WERI-Rb-1 (cell line): ENCODE measurements at places on chromosomes 1 and 21.

- no peak for DNase-seq
Observed at GRCh38 chr1:159201642-159202041, 3.0 kb upstream of the ACKR1 start.

DNA sequence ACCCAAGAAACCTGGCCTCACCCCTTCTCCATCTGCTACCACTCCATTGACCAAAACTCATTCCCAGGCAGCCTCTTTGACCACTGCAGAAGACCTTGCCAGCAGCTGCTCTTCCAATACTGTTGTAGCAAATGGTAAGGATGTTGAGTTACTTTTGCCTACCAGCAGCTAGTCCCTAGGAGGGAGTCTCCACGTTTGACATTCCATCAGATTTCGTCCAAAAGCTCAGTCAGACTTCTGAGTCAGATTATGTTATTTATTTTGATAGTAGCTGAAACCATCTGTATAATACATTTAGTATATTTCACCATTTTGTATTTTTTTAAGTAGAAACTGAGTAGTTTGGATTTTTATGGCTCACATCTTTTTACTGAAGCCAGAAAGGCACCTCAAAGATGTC is 51.5 kb upstream of the WNT2B start:
- DNase-seq, result no peak

DNA sequence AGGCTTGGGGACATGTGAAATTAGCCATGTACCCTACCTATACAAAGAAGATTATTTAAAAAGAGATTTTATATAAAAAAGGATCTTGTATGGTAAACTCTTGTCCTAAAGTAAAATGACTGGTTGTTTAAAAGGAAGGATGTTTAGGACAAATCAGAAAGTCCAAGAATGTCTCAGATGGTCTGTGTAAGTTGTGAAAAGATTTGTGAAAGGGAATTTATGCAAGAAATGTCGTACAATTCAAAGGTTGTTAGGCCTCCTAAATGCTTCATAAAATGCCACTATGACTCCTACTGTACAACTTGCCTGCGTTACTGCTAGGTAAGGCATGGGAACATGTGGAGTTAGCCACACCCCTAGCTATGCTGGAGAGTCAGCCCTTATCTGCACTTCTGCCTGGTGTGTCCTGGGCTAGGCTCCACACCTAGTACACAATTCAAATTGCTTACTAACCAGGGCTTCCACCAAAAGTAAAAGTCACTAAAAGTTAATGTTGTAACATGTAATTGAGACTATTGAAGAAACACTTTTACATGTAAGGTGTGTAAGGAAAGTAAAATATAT is 19.7 kb downstream of the PRDX6 start:
- DNase-seq, result no peak

GRCh38 chr1:169316556-169316955 is 51.0 kb downstream of the NME7 start:
- DNase-seq, result no peak

DNA sequence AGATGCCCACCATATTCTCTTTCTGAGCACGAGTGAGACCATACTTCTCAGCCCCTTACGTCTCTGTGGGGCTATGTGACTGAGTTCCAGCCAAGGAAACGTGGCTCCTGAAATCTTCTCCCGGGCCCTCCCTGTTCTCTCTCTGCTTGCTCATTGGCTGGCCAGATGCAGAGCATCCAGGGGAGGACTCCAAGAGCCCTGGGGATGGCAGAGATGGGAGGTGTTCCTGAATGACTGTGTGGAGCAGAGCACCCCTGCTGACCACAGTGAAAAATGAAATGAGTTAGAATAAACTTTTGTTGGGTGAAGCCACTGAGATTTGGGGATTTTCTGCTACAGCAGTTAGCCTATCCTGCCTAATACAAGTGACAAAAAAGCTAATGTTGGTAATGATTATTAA is 23.8 kb downstream of the KIAA0040 start:
- no peak for DNase-seq

DNA sequence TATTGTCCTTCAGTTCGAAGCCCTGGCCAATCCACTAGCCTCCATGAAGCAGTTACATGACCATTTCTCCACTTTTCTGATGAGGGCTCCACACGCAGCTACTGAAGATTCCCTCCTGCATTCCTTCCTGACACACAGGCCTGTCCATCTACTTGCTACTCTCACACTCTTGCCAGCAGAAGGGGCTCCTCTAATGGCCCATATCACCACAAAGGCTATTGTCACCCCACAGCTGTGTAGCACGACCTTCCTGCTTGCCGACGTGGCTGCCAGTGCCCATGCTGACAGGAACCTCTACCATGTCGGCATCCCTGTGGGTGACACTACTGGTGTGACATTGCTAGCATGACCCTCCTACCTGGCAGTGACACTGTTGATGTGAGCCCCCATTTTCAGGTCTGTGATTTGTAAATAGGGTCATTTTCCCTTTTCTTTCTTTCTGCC is 1528.6 kb upstream of the TPTE start:
- DNase-seq, result no peak

DNA sequence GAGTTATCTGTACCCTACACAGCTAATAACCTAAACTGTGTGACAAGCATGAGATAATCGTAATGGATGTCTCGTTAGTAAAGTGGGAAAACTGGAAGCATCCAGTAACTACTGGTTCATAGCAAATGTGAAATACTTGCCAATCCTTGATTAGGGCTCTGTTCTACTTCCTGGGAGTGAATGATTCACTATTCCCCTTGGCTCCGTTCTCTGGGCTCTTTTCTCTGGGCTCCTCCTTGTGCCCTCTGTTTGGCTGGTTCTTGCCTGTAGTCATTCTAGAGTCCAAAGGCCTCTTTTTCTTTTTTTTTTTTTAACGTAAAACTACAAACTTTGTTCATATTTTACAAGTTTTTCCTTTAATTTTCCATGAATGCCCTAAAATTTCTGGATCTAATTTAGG is 465.8 kb upstream of the PLXNA2 start:
- no peak for DNase-seq

DNA sequence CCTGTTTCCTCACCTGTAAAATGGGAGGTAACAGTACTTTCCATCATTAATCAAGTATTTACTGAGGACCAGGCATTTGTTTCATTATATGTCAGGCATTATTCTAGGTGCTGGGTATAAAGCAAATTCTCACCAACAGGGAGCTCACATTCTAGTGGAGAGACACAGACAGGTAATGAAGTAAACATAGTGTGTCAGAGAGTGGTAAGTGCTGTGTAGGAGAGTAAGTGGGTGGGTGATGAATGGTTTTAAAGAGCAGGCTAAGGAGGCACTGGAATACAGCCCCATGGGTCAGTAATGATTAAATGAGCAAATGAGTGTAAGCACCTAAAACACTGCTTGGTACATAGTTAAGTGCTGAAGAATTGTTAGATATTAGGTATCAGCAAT is 60.4 kb downstream of the DNTTIP2 start:
- no peak for DNase-seq

GRCh38 chr1:6954591-6954990 is 169.3 kb downstream of the CAMTA1 start:
- peak; percentile 85 for DNase-seq

- no peak for DNase-seq
Observed at GRCh38 chr1:109258481-109259466, 9.4 kb downstream of the CELSR2 start.

DNA sequence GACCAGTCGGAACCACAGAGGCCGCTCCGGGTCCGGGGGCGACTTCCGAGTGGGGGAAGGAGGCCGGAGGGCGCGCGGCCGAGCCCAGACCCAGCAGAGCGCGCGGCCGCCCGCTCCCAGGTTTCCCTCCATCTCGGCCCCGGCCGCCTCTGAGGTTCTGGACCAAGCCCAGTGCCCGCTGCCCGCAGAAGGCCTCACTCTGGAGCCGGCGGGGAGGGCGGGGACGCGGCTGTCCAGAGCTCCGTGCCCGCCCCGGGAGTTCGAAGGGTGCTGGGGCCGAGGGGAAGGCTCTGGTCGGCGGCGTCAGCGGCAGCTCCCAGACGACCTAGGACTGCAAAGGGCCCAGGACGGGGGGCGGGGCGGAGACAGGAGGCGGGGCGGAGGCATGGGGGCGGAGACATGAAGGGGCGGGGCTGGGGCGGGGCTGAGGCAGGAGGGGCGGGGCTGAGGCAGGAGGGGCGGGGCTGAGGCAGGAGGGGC is 48.0 kb upstream of the SLC19A1 start:
- DNase-seq, result peak; percentile 38

GRCh38 chr1:29893806-29894205 is 657.5 kb downstream of the PTPRU start:
- DNase-seq, result no peak

DNA sequence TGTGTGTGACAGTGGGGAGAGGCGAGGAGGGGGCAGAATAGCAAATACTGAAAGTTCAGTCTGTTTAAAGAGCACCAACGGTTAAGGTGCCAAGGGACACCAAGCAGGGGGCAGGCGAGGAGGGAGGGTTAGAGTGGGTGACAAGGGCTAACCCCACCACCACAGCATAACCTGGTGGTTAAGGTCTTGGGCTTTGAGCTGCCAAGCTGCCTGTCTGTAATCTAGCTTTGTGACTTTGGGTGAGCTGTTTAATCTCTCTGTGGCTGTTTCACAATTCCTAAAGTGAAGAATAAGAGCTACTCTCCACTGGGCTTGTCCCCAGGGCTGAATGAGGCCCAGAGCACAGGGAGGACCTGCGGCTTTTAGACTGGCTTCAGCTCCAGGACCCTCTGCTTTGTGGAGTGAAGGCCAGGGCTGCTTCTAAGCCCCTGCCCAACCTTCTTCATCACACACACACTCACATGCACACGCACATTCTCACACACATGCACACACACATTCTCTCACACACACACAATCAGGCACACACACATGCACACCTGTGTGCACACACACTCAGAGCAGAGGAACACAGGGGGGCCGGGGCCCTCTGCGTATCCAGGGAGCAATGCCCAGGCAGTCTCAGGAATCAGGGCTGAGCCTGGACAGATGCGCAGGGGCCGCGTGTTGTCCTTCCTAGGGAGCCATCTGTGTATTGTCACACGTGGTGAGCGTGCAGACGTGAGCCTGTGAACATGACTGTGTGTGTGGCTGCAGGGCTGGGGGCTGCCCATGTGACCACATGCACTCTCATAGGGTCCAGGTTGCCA is 101.6 kb upstream of the TARDBP start:
- peak; percentile 64 for DNase-seq

- peak; percentile 65 for DNase-seq
Observed at GRCh38 chr1:160046494-160047110, 14.8 kb upstream of the PIGM start.

- no peak for DNase-seq
Observed at GRCh38 chr1:112904831-112905261, 51.1 kb downstream of the SLC16A1 start.

DNA sequence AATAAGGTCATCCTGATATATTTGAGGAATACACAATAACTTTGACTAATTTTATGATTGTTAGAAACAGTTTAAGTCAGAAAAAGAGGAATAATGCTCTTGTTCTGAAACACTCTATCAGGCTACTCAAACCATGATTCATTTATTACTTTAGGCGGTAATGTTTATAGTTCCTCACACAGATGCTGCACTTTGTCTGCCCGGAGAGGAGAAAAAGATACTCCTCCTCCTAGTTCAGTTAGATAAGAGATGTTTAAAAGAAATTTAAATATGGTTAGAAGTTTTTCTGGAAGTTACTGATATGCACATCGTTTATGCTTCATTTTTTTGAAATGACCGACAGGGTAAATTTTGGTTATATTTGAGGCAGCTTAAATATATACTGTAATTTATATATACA is 103.0 kb downstream of the ZMYM4 start:
- no peak for DNase-seq

- no peak for DNase-seq
Observed at GRCh38 chr1:41661428-41662060, 177.1 kb upstream of the EDN2 start.

DNA sequence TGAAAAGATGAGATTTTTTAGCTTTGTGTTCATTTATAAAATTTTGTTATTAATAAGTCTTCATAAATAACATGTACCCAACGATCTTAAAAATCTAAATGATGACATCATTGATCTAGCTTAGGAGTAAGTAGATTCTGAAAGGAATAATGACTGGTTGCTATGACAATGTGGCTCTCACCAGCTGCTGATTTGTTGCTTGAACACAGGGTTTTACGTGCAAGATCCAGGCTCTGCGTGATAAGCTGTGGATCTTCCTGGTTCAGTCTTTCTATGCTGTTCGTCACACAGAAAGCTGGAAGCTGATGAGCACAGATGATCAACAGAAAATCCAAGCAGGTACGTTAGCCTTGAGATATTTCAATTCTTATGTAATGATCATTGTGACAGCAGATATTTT is 49.1 kb upstream of the C1orf146 start:
- DNase-seq, result peak; percentile 68

DNA sequence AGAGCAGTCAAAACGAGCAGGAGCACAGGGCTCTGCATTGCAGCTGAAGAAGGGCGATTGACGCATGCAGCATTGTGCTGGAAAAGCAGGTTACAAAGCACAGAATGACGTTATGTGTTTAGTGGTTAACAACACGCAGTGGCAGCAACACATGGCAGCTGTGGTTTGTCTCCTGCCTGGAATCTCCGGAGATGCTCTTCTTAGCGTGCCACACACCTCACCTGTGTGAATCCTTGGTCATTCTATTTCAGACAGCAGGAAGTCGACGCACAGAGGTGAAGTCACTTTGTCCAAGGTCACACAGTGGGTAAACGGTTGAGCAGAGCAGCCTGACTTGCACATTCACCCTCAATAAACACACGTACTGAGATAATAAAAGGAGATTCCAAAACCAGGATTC is 14.7 kb downstream of the OBSCN start:
- no peak for DNase-seq

GRCh38 chr1:162530307-162530987 is 31.1 kb upstream of the UAP1 start:
- DNase-seq, result no peak

DNA sequence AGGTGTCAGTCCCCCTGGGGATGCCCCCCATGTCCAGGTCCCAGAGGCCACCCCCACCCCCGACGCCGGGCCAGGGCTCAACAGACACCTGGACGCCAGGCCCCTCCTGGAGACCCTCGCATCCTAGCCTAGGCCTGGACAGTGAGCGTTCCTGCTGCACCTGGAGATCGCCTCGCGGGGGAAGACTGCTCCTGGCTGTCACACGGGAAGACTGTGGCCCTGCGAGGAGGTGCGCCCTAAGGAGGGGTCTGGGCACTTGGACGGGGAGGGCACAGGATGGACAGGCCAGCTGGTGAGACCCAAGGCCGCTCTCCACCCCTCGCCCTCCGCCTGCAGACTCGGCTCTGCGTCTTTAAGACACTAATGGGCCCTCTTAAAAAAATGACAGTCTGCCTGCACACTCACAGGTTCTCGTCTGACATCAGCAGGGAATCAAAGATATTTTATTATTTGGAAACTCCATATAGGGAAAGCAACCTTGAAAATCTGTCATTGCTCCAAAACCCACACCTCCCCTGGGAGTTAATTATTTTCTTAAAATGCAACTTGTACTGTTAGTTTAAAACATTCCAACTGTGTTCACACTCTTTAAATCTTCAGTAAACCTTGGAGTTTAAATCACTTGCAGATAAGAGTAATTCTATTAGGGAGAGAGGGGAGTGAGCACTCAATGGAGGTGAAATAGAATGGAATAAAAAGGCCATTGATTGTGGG is 45.6 kb upstream of the ACTRT2 start:
- DNase-seq, result no peak

- no peak for DNase-seq
Observed at GRCh38 chr1:27506703-27507102, 16.7 kb upstream of the WASF2 start.

GRCh38 chr1:181443231-181443853 is 40.0 kb upstream of the CACNA1E start:
- no peak for DNase-seq

- no peak for DNase-seq
Observed at GRCh38 chr1:241553886-241554592, 21.9 kb downstream of the KMO start.
